ENCODE measurements at places on chromosomes 5 and 9.

DNA sequence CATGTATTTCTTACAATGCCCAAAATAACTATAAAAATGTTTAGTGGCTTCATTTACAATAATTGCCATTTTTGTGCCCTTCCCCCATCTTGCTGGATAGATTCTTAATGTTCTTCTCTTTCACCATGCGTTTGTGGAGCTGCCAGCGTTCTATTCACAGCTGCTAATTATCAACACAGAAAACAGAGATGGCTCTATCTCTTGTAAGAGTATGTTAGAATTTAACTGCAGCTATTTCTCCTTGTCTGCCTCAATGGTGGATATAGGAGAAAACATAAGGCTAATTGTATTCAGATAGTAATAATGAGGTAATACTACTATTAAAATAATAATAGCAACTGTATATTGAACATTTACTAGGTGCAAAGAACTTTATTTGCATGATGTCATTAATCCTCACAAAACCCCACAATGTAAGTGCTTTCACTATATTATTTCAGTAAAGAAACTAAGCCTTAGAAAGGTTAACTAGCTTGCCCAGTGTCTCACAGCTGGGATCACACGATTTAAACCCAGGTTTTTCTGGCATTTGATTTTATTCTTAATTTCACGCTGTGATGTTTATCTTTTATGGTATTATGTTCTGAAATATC, 50.1 kb downstream of the JAKMIP2 start:
- DNase-seq, result no peak

- DNase-seq, result no peak
Measured at GRCh38 chr5:123673107-123673506, 161.1 kb downstream of the CSNK1G3 start.

DNA sequence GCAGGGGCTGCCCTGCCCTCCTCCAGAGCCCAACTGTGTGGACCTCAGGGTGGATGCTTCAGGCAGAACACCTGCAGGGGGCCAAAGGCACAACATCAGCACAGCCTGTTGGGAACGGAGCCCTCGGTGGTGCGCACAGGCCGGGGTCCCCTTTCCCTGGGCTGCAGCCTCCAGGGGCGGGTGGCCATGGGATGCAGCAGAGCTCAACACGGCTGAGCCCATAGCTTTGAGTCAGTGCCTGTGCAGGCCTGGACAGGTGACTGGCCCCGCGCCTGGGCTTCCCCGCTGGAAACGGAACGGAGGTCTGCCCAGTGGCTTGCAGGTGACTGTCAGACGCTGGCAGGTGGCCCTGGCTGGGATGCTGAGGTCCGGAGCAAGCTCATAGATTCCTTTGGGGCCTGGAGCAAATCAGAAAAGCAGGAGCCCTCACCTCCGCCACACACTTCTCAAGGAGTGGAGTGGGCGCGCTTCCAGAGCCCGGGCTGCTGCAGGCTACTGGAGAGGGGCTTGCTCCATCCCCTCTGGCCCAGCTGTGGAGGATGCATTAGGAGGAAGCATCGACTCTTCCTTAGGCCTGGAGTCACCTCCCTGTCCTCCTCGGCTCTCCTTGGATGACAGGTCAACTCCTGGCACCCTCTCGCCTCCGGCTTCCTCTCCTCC, 69.8 kb upstream of the RNU6ATAC start:
- no peak for DNase-seq

GRCh38 chr9:136143215-136144001, 24.7 kb upstream of the TMEM250 start:
- DNase-seq, result no peak

GRCh38 chr9:133456409-133456808, 3.4 kb upstream of the CACFD1 start:
- DNase-seq, result no peak

DNA sequence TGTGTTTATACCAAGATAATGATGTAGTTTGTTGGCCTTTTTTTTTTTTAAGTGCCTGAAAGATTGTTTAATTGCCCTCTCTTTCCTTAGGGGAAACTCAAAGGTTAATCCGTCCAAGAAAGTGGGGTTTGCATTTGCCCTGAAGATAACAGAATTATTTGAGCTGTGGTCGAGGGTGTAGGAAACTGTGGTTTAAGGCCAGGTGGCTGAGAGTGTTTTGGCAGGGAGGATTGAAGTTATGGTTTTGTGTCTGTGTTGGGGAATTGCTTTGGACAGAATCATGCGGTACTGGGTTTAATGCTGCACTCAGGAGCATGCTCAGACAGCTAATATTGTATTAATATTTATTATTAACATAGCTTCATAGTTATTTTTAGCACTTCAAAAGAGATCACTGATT, 509.8 kb downstream of the EBF1 start:
- DNase-seq, result no peak

DNA sequence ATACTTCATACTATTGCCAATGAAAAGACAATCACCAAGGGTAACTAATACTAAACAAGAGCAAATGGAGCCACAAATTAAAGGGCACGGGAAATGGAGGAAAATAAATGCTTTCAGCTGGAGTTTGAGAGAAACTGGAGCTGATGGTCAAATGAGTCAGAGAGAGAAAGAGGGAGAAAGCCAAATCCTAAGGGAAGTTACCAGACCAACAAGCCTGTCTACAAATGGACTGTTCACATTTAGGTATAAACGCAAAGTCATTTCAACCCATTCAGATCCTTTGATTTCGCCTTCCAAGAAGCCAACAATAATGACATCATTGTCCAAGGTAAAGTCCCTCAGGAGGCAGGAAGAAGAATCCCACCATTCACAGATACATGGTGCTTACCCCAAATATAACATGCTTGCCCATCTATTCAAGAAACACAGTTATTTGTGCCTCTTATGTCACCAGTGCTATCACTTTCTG, 351.8 kb downstream of the RAB3C start:
- DNase-seq, result no peak

DNA sequence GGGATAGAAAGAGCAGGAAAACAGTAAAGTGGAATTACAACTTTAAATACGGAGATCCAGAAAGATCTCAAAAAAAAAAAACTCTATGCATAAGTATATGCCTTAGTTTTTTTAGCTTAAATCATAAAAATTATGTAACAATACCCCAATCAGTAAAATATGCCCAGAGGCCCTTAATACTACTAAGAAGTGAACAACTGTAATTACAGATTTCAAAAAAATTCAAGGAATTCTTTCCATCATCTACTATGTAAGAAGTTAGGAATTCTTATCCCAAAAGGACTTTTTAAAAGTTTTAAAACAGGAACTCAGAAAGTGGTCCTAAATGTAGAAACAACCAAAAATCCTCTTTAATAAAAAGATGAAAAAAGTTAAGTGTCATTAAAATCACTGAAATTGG, 111.3 kb downstream of the SSBP2 start:
- no peak for DNase-seq

- DNase-seq, result no peak
Measured at GRCh38 chr5:180590543-180591310, 572 bp downstream of the SCGB3A1 start.

DNA sequence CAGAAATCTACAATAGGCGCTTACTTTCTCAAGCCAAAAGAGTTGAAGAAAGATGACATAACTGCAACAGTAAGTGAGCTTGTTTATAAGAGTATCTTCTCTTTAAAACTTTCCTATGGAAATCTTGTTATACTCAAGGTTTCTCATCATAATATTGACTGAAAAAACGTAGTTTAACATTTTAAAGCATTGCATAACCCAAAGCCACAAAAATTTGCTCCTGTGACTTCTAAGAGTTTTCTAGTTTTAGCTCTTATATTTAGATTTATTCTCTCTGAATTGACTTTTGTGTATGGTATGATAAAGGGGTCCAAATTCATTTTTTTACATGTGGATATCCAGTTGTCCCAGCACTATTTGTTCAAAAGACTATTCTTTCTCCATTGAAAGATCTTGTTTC, 15.2 kb downstream of the WDR36 start:
- DNase-seq, result no peak

DNA sequence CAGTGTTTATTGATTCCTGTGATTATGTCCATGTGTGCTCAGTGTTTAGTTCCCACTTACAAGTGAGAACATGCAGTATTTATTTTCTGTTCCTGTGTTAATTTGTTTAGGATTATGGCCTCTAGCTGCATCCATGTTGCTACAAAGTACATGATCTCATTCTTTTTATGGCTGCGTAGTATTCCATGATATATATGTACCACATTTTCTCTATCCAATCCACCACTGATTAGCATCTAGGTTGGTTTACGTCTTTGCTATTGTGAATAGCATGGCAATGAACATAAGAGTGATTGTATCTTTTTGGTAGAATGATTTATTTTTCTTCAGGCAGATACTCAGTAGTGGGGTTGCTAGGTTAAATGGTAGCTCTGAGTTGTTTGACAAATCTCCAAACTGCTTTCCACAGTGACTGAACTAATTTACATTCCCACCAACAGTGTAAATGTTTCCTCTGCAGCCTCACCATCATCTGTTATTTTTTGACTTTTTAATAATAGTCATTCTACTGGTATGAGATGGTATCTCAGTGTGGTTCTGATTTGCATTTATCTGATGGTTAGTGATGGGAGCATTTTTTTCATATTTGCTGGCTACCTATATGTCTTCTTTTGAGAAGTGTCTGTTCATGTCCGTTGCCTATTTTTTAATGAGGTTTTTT, 47.5 kb upstream of the ELL2 start:
- no peak for DNase-seq

GRCh38 chr5:158430166-158430797, 571.3 kb upstream of the CLINT1 start:
- DNase-seq, result no peak

- DNase-seq, result no peak
Measured at GRCh38 chr5:78838753-78839152, 146.4 kb downstream of the ARSB start.

GRCh38 chr5:74648835-74649293, 8.3 kb upstream of the ENC1 start:
- DNase-seq, result no peak

- DNase-seq, result no peak
Measured at GRCh38 chr5:146020100-146020499, 83.7 kb downstream of the SH3RF2 start.

DNA sequence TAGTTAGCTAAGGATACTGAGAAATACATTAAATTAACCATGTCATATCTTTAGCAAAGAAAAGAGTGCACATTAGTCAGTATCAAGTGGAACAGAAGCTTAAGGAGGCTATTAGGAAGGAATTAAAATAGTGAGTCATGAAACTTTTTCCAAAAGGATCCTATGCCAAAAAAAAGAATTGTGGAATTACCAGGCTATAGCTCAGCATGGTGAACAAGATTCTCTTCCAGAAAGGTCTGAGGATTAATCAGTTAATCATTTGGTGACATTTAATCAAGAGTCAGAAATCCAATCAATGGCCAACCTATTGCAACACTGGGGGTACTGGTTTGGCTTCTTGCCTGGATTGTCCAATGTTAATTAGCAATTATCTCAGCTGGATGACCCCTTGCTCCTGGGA, 244.5 kb upstream of the NMUR2 start:
- no peak for DNase-seq

Measured in activated naive CD8-positive, alpha-beta T cell treated with anti-CD3 and anti-CD28 coated beads, Interleukin-2, amount 50 U/mL, for 16 hours (primary cell).